ENCODE measurements at places on chromosomes 16 and 17.

DNA sequence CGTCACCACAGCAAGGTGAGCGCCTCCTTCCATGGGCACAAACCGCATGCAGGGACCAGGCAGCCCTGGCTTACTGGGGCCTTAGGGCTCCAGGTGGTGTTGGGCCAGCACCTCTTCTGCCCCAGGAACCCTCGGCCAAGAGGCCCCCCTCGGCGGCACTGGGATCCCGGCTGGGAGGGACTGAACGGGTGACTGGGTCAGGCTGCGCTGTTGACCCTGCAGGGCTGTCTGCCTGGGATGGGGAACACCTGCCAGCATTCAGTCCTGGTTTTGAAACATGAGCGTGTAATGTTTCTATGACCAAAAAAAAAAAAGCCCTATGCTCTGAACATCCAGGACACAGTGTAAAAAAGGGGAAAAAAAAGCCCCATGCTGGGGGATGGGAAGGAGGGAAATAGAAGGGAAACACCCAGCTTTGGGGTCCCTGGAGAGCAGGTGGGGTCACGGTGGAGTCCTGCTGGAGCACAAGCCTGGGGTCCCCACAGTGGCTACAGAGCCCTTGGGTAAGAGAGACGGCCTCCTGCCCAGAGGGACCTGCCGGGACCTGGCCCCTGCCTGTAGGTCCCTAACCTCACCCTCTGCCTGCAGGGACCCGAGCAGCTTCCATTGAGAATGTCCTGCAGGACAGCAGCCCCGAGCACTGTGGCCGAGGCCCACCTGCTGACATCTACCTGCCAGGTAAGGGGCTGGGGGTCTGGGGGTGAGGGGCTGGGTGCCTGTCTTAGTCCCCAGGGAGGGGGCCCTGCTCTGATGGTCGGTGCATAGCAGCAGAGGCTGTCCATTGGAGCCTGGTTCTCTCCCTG lies 9.9 kb upstream of the NUDT16L1 start:
- DNase-seq = no peak

DNA sequence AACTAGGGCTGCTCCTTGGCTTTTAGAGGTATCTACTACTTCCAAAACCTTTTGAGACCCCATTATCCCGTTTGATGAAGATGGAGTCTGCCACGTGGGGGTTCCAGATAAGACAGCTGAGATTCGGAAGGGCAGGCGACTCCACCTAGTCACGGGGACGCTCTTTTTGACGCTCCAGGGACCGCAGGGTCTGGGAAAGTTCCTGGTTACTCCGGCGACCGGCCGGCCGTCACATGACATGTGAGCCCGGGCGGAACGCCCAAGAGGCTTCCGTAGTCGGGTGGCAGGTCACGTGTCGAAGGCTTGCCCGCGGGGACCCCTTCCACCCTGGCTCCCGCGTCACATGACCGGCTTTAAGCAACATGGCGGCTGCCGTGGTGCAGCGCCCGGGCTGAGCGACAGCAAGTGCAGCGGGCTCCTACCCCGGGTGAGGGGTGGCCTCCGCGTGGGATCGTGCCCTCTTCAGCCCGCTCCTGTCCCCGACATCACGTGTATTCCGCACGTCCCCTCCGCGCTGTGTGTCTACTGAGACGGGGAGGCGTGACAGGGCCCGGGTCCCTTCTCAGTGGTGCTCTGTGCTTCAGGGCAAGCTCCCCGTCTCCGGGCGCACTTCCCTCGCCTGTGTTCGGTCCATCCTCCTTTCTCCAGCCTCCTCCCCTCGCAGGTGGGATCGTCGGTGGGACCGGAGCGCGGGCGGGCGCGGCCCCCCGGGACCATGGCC lies at the start of gene SPNS1:
SPNS1 (plus strand) TSS at position 342 of the 721 bp plus-strand sequence; CDS start at position 716, 374 bp downstream.
- DNase-seq = peak; percentile 99

DNA sequence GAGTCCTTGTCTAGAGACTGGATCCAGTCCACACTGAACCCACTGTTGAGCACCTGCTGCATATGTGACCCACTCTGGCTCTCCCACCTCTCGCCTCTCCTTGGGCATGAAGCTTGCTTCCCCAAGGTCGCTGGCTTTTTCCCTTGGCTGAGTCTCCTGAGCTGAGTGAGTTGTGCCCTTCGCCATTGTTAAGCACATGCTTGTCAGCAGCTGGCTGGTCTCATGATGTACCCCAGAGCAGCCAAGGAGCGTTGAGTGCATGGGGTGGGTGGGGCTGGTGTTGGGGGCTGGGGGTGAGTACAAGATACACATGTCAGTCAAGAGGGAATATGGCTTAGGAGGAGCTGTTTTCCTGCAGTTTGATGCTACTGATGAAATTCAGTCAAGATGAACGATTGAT lies 165.6 kb downstream of the SNX29 start:
- DNase-seq = no peak

- peak; percentile 28 for DNase-seq
These were observed 821 bp upstream of the GFAP start for GRCh38 chr17:44915862-44916780.

DNA sequence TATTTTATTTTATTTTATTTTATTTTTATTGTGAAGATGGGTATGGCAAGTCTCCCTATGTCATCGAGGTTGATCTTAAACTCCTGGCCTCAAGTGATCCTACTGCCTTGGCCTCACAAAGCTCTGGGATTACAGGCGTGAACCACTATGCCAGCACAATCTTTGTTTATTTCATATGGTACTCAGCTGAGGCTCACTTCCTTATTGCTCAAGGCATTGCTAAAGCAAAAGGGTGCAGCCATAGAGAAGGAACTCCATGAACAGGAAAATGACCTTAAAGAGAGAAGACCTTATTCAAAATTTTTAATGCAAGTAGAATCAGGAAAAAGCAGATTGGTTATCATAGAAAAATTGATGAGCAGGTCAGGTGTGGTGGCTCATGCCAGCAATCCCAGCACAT lies 110.6 kb upstream of the RBBP6 start:
- DNase-seq = no peak

- no peak for DNase-seq
These were observed 3.3 kb downstream of the NR1D1 start for GRCh38 chr17:40097087-40097486.

GRCh38 chr17:53950858-53951250 lies 128.1 kb downstream of the KIF2B start:
- DNase-seq = no peak

GRCh38 chr17:68560966-68561720 lies 40.0 kb downstream of the FAM20A start:
- no peak for DNase-seq

DNA sequence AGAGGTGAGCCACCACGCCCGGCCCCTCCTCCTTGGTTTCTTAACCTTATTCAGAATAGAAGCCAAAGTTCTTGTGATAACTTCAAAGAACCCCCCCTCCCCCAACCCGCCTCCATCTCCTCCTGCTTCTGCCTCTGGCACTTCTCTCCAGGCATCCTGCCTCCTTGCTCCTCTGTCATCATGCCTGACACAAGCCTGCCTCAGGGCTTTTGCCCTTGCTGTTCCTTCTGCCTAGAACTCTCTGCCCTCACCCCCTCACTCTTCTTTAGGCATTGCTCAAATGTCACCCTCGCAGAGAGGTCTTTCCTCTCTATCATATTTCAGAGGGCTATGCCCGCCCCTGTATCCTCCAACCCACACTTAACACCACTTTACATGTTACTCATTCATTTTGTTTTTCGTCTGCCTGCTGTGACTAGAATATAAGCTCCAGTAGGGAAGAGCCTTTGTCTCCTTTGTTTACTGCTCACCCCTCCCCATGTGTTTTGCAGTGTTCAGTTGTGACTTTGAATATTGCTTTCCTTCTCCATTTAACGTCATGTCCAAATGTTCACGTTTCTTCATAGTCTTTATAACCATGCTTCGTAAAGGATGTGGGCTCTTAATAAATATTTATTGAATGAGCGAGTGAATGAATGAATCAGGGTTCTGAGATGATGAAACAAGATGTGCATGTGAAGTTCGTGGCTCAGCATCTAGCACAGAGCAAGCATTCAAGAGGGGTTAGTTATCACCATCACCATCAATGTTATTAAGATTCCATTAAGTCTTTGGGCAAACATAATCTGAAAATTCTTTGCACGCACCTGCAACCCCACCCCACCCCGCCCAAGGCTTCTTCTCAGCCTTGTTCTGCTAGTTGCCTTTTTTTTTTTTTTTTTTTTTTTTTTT lies 186.2 kb upstream of the WSCD1 start:
- peak; percentile 71 for DNase-seq

GRCh38 chr16:27816561-27816960 lies 247.0 kb downstream of the GSG1L start:
- DNase-seq = no peak

Data from foreskin fibroblast (primary cell).